ENCODE measurements at places on chromosomes 6 and 20. TPM values are rescaled to one million over a fixed set of nuclear protein-coding genes. Genes with fewer than 3 reads are reported as not detected.

The HFE gene
- 3.4 TPM for total RNA-seq

- no peak overlapping the region for H3K4me3 ChIP-seq
- DNase-seq, result no peak
- H3K4me1 ChIP-seq, result no peaks in the 10 kb centered on the region
These were observed 15.1 kb downstream of the SLC22A3 start for GRCh38 chr6:160363016-160363996.

DNA sequence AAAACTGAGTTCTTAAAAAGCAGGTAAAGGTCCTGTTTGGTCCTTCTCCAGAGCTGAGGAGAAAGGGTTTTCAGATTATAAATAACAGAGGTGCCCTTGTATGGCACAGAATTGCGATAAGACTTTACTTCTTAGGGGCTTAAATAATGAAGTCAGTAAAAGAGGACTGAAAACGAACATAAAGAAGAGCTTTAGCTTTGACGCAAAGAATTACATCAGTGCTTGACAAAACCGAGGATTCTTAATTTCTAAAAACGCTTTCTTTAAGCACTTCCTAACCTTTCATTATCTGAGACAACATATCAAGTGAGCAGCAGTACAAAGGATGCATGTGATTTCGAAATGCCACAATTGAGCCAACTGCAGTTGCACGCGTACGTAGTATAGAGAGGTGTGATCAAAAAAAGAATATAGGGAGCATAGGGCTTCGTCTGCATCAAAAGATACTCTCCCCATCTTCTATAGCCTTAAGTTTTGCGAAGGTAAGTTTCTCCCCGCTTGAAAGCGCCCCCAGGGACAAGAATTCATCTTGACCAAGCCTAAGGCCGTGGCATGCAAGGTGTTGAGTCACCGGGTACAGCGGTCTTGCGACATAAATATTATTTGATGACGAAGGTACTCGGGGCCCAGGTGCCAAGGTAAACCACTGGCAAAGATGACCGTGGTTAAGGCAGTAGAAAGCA, 778 bp upstream of the LOC128125822 start:
- H3K27ac ChIP-seq, result peak overlapping the region; percentile 99
- no peaks in the 10 kb centered on the region for H3K27me3 ChIP-seq
- H3K36me3 ChIP-seq, result peaks cover 2% of the 10 kb centered on the region

DNA sequence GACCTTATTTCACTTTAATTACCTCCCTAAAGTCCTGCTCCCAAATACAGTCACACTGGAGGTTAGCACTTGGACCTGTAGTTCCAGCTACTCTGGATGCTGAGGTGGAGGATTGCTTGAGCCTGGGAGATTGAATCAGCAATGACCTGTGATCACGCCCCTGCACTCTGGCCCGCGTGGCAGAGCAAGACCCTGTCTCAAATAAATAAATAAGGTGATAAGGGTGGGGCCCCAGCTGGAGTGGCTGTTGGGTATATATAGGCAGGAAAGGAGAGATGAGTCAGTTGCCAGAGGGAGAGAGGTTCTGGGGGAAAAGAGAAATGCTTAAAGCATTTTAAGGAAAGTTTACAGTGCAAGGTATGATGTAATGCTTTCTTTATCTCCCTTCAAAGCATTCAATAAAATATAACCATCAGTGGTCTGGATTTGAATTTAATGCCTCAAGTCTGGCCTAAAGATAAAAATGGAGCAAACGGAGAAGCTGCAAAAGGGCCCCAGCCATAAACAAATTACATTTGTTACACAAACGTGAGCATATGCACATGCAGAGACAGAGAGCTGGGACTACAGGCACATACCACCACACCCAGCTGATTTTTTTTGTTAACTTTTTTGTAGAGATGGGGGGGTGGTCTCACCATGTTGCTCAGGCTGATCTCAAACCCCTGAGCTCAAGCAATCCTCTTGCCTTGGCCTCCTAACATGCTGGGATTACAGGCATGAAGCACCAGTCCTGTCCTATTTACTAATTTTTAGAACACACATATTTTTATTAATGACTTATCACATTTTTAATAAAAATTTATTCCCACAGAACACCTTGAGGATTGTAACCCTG, 6.1 kb upstream of the PM20D2 start:
- H3K27ac ChIP-seq, result no peak overlapping the region
- no peaks in the 10 kb centered on the region for H3K27me3 ChIP-seq
- H3K36me3 ChIP-seq, result no peaks in the 10 kb centered on the region
- H3K4me1 ChIP-seq, result peaks cover 12% of the 10 kb centered on the region
- DNase-seq, result no peak

The WFDC12 gene
- total RNA-seq, result not detected

The B3GAT2 gene
- total RNA-seq, result not detected

DNA sequence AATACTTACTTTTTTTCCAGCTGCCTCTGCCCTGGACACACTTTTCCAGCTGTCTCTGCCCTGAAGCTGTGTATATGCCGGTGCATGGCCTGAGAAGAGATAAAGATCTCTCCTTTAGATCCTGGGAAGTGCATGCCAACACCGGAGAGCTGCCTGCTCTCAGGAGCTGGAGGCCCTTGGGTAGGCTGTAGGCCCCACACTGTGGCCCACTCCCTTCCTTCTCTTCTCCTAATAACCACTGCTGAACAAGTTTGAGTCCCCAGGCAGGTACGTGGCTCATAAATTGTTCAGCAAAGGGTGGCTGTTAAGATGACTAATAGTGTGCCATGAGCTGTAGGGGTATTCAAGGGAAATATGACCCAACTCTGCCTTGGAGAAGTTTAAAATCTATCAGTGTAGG, 102.5 kb downstream of the CD24 start:
- no peak overlapping the region for H3K27ac ChIP-seq
- DNase-seq, result no peak
- no peaks in the 10 kb centered on the region for H3K4me1 ChIP-seq
- no peaks in the 10 kb centered on the region for H3K36me3 ChIP-seq
- H3K27me3 ChIP-seq, result no peaks in the 10 kb centered on the region

The GSTA2 gene
- not detected for total RNA-seq

DNA sequence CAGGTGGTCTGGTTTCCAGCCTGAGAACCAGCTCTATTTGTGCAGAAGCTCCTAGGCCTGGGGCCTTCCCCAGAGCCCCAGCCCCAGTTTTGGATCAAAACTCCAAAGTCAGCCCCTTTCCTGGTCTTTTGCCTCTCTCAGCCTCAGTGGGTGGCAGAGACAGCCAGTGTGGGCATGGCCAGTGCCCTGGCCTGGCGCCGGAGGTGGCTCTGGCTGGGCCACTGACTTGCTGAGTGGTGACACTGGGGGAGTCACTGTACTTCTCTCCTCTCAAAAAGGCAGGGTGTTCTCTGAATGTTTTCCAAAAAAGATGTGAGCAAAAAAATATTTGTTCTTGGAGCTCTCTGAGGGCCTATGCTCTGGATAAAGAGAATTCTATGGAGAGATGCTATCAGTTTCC, 20.0 kb upstream of the MLN start:
- H3K27me3 ChIP-seq, result peaks cover 87% of the 10 kb centered on the region
- no peaks in the 10 kb centered on the region for H3K36me3 ChIP-seq
- no peak for DNase-seq

The SKIC2 gene
- 32.9 TPM for total RNA-seq

GRCh38 chr6:34152042-34152524, 6.2 kb upstream of the GRM4 start:
- DNase-seq, result no peak
- no peaks in the 10 kb centered on the region for H3K36me3 ChIP-seq
- peaks cover 7% of the 10 kb centered on the region for H3K4me1 ChIP-seq
- H3K27me3 ChIP-seq, result peaks cover 91% of the 10 kb centered on the region
- no peak overlapping the region for H3K4me3 ChIP-seq
- H3K27ac ChIP-seq, result no peak overlapping the region

The CAP2 gene
- 149 TPM for total RNA-seq

The SMIM8 gene
- total RNA-seq, result 17.7 TPM

DNA sequence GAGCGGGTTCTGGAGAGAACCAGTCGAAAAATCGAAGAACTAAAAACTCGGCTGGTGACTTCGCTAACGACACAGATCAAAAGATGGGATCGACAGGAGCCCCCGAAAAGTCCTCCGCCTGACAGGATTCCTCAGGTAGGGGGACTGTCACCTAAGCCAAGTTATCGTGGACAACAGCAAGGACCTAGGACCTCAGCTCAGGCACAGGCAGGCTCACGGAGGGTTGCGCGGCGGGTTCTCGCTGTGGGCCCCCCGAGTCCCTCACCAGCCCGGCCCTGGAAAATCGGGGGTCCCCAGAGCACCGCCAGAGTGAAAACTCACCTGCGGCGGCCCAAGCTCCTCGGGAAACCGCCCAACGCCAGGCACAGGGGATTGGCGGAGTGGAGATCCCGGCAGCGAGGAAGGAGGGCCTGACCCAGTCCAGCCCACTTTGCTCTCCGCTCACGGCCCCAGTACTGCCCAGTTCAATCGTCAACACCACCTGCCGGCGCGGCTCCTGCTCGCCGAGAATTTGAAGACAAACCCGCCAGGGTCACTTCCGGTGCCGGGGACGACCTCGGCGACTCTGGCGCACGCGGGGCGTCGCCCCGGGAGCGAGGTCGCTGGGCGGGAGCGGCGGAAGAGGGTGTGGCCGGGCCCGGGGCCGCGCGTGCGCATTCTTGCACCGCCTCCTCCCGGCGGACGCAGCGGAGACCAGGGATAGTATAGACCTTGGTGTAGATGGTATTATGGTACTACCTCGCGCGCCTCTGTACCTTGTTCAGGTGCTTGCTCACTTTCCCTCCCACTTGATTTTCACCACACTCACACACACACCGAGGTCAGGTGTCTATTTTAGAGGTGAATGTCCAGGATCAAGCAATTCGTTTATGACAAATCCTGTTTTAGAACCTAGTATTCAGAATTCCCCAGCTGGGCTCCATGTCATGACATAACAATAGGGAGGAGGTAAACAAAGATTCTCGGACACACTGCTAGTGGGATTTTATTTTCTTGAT, at the start of gene KATNA1:
Gene KATNA1, minus strand, starts transcription at position 567 of the 998 bp plus-strand sequence. CDS start 10,167 bp downstream, outside the sequence.
- H3K4me3 ChIP-seq, result peak within 1 kb of the TSS; percentile 96
- peak within 1 kb of the TSS; percentile 88 for H3K27ac ChIP-seq
- H3K36me3 ChIP-seq, result no peaks in the 10 kb centered on the region
- peaks cover 25% of the 10 kb centered on the region for H3K4me1 ChIP-seq

The POU3F2 gene
- not detected for total RNA-seq

DNA sequence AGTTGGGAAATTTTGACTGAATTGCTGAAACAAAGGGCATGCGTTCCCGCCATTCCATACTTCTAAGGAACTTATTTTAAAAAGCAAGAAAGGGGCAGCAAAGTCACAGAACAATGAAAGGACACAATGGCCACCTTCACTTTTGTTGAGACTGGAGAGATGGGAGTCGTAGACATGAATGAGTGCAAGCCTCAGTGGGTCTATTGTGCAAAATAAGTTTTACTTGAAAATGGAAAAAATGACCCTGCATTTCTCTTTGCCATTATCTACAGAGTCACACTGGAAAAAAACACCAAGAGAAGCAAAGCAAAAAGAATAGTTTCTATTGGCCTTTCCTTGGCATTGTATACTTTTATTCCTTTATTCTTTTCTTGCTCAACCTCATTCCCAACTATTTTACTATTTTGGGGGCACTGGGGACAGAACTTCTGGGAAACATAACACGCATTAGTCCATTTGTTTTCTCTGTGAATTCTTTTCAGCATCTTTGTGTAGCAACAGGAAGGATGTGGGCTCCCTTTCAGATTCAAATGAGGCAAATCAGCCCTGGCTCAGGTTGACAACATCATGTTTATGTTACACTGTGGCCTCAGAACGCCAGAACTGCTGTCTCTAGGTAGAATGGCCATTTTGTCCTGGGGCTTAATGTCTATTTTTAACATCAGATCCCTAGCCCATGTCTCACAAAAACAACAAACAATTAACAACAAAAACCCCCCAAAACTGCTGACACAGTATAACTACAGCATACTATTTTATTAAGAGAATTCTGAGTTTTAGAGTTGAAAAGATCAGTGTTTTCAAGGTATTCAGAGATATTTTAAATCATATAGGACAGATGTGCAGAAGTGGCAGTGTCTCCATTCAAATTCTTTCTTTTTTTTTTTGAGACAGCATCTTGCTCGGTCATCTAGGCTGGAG, 122.2 kb downstream of the FYN start:
- no peaks in the 10 kb centered on the region for H3K27me3 ChIP-seq
- no peak for DNase-seq
- H3K27ac ChIP-seq, result peak overlapping the region; percentile 58
- H3K36me3 ChIP-seq, result no peaks in the 10 kb centered on the region

The DNMT3B gene
- total RNA-seq, result 0.49 TPM

The KIAA1755 gene
- total RNA-seq, result 7.1 TPM

The XKR7 gene
- not detected for total RNA-seq

GRCh38 chr6:165602291-165602690, 60.8 kb downstream of the PDE10A start:
- no peak overlapping the region for H3K27ac ChIP-seq
- no peaks in the 10 kb centered on the region for H3K27me3 ChIP-seq
- H3K36me3 ChIP-seq, result no peaks in the 10 kb centered on the region
- DNase-seq, result no peak

The STMND1 gene
- total RNA-seq, result not detected

DNA sequence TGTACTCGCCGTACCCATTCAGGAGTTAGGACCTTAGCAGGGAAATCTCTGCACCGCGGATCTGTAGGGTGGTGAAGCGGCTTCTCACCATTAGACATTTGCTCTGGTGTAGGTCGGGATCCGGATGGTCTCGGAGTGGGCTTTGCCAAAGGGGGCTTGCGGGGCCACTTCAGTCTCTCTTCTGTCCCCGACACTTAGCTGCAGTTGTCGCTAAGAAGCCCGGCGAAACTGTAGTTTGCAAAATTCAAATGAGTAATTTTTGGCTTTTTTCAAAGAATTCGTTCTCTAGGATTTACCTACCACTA, 433 bp downstream of the QRSL1 start:
- H3K4me3 ChIP-seq, result peak overlapping the region; percentile 78
- H3K36me3 ChIP-seq, result no peaks in the 10 kb centered on the region
- no peak for DNase-seq

DNA sequence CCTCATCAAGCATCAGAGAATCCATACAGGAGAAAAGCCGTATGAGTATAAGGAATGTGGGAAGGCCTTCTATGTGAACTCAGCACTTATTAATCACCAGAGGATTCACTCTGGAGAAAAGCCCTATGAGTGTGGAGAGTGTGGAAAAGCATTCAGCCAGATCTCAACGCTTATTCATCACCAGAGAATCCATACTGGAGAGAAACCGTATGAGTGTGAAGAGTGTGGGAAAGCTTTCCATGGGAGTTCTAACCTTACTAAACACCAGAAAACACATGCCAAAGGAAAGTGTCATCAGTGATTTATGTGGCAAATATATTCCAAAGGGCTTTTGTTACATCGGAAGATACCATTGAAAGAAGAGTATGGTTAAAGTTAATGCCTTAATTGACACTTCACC, 25.4 kb downstream of the ZKSCAN8 start:
- H3K27ac ChIP-seq, result no peak overlapping the region
- DNase-seq, result no peak
- H3K36me3 ChIP-seq, result peaks cover 4% of the 10 kb centered on the region
- no peak overlapping the region for H3K4me3 ChIP-seq
- H3K4me1 ChIP-seq, result peaks cover 4% of the 10 kb centered on the region
- no peaks in the 10 kb centered on the region for H3K27me3 ChIP-seq

The BICRAL gene
- total RNA-seq, result 12.0 TPM

The SAPCD1 gene
- not detected for total RNA-seq

Measured in left ventricle myocardium inferior (tissue), 1 donor.